ENCODE measurements at places on chromosomes 16 and 17.

DNA sequence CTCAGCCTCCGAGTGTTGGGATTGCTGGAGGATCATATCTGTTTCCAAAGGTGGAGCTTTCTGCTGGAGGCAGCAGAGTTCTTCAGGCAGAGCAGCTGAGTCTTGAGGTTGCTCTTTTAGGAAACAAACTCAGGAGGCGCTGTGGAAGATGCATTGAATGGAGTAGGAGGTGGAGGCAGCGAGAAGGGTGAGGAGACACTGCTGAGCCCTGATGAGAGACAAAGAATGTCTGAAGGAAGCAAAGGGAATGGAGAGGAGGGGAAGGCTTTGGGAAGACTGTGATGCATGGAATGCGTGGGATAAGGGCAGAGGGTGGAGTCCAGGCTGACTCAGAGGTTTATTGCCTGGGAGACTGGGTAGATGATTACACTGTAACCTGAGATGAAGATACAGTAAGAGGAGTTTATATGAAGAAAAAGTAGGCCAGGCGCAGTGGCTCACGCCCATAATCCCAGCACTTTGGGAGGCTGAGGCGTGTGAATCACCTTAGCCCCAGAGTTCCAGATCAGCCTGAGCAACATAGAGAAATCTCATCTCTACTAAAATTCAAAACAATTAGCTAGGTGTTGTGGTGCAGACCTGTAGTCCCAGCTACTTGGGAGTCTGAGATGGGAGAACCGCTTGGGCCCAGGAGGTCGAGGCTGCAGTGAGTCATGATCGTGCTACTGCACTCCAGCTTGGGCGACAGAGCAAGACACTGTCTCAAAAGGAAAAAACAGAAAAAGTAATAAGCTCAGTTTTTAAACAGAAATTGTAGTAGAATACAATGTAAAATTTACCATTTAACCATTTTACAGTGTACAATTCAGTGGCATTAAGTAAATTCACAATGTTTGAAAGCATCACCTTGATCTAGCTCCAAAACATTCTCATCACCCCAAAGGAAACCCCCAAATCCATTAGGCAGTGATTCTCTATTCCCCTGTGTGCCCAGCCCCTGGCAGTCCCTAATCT lies 17.8 kb upstream of the TMEM219 start:
- peak; percentile 61 for DNase-seq

GRCh38 chr17:42564815-42565522 lies 1.9 kb upstream of the MLX start:
- DNase-seq, result no peak

- no peak for DNase-seq
These were observed 345.7 kb downstream of the HAPSTR1 start for GRCh38 chr16:9437115-9437514.

GRCh38 chr17:15453782-15454181 lies 13.6 kb downstream of the CDRT4 start:
- DNase-seq, result no peak

GRCh38 chr16:49353680-49354079 lies 19.9 kb upstream of the C16orf78 start:
- DNase-seq, result no peak

DNA sequence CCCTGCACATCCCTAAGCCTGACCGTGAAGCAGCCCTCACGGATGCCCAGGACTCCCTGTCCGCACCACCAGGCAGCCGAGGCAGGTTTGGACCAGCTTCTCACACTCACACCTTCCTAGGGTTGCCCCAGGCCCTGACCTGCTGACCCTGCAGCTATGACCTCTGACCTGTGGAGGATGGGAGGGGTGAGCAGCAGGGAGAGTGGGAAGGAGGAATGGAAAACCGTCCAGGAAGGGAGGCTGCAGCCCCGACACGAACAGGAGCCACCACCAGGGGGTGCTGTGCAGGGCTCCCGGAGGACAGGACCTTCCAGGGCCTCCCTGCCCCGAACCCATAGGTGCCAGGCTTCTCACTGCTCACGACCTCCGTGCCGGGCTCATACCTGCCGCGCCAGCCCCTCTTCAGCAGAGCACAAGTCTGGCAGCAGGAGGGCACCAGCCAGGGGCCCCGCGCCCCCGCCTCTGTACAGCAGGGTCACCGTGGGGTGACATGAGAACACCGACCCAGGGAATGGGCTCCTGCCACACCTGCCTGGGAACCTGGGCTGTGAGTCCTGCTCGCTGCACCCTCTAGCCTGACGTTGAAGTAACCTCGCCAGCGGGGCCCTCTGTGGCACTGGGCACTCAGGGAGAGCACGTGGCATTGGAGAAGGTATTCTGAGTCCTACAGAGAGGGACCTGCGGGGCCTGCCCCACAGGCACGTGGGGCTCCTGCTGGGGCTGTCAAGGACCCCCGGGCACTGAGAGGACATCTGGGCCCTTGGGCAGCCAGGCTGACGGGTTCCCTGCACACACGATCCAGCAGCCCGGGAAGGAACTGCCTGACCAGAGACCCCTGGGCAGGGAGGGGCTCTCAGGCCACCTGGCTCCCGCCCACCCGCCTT lies 37.6 kb downstream of the CTU2 start:
- peak; percentile 90 for DNase-seq

- no peak for DNase-seq
These were observed 26.4 kb downstream of the CASKIN2 start for GRCh38 chr17:75488693-75489510.

DNA sequence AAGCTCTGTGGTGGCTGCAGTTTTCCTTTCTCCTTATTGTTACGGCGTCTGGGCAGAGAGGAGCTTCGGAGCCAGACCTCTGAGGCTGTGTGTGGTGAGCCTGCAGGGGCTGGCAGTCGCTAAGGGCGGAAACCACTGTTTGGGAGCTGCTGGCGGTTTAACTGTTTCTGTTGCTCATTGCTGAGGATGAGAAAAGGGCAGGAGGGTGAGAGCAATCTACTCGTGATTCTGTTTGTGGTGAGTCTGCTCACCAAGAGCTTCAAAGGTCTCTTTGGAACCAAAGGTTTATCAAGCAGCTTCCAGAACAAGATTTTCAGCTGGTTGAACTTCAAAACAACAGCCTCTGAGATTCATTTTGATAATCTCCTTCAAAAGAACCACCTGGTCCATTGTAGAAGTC lies 143.9 kb downstream of the ANKFN1 start:
- DNase-seq, result no peak

DNA sequence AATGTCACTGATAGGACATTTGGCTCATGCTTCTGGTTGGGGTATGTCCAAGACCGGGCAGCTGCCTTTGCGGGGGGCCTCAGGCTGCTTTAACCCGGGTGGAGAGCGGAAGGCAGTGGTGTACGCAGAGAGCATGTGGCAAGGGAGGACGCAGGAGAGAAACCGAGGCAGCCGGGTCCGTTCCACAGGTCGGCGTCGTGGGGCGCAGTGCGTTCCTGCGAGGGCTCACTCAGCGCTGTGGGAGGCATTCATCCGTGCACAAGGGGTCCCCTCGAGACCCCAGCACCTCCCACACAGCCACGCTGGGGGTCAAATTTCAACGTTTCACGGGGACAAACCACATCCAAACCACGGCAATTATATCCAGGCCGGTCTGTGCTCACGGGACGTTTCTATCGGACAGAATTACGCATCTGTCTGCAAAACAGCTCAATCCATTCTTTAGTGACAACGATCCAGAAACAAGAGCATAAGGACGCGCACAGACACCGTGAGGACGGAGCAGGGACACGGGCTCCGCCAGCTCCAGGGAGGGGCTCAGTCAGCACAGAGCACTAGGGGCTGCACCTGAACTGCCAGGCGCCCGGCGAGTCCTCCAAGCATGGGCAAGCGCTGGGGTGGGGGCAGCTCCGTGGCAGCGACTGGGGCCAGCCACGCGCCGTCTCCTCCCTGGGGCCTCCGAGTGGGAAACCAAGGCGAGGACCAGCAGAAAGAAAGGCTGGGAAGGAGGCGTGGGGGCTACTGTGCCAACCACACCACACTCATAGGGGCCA lies 108.4 kb upstream of the METRNL start:
- DNase-seq, result peak; percentile 52

- DNase-seq, result no peak
These were observed 1.1 kb upstream of the ADGRG1 start for GRCh38 chr16:57627184-57627871.

- no peak for DNase-seq
These were observed 89.5 kb upstream of the BCAR1 start for GRCh38 chr16:75340741-75341491.

DNA sequence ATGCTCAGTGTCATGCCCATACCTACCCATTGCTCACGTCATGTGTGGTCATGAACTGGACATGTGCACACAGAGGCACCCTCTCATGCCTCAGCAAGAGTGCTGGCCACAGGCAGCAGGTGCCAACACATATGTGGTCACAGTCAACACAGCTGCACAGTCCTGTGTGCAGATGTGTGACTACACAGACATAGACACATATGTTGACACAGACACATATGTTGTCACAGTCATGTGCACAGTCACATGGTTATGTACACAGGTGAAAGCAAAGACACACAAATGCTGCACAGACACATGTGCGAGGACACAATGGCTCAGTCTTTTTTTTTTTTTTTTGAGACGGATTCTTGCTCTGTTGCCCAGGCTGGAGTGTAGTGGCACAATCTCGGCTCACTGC lies 11.3 kb downstream of the SLC4A1 start:
- no peak for DNase-seq

GRCh38 chr16:71954180-71954579 lies 46.0 kb downstream of the PKD1L3 start:
- no peak for DNase-seq

GRCh38 chr16:86502856-86503748 lies 7.2 kb upstream of the FOXF1 start:
- DNase-seq, result no peak

DNA sequence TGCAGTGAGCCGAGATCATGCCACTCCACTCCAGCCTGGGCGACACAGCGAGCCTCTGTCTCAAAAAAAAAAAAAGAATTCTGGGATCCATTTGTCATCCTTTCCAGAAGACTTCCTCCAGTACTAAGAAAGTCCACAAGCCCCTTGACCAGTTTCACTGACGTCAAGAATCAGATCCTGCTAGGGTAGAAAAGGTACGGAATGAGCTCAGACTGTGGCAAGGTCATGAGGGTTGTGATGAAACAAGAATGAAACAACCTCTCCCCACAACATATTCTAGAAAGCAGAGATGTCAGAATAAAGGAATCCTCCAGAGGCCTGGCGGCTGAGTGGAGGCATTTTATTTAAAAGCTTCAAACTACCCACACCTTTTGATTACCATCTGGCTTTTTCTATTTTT lies 29.9 kb downstream of the TRAF4 start:
- no peak for DNase-seq

DNA sequence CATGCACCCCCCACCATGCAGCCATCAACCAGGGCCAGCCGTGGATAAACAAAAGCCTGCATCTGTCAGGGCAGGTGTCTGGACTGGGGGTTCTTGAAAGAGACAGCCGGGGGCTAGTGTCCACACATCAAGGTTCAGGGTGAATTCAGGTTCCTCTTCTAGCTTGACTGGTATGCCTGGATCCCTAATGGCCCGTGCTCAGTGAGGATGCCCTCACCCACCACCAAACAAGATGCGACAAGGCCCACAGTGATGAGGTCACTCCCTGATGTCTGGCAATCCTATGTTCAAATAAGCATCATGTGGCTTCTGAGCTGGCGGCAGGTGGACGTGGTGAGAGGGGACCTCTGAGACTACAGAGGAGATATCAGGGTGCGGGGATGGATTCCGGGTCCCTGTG lies 64.6 kb downstream of the GOSR1 start:
- DNase-seq, result no peak

GRCh38 chr17:72640415-72641165 lies 451.9 kb downstream of the SLC39A11 start:
- no peak for DNase-seq

DNA sequence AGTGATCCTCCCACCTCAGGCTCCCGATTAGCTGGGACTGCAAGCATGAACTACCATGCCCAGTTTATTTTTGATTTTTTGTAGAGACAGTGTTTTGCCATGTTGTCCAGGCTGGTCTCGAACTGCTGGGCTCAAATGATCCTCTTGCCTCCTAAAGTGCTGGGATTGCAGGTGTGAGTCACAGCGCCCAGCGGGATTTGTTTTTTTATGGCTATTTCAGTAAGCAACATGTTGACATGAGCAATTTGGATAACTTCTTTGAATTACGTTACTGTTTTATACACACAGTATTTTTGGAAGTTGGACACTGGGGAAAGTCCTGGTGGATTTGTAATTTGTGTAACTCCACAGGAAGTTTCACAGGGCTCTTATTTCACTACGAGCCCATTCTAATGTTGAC lies 18.5 kb upstream of the RHOT1 start:
- DNase-seq, result no peak

- peak; percentile 33 for DNase-seq
These were observed 1.0 kb downstream of the RSPRY1 start for GRCh38 chr16:57186872-57187854.

DNA sequence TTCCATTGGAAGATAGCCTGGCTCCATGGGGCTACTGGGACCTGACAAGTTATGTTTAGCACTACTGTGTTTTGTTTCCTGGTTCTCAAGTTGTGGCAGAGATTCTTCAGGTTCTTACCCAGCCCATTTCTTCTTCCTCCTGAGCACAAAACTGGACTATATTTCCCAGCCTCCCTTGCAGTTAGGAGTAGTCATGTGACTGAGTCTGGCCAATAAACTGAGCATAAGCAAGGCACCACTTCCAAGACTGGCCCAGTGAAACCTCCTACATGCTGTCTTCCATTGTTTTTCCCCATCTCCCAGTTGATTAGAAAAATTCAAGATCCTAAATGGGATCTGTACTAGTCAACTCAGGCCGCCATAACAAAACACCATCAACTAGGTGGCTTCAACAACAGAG lies 28.2 kb upstream of the RBBP6 start:
- DNase-seq, result no peak

DNA sequence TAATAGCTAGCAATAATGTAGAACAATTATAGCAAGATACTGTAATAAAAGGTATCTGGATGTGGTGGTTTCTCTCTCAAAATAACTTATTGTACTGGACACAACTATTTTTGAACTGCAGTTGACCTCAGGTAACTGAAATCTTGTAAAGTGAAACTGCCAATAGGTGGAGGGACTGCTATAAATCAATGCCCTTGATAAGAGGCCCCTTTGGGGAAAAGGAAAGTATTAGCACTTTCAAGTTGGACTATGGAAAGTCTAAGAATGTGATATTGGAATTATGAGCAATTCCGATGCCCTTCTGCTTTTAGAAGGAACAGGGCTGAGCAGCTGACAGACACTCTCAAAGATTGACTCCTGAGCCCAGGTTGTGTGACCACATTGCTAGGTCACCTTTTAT lies 44.5 kb upstream of the ARHGAP44 start:
- DNase-seq, result no peak

GRCh38 chr17:75688209-75688825 lies 21.2 kb downstream of the SAP30BP start:
- DNase-seq, result peak; percentile 19

- DNase-seq, result no peak
These were observed 9.0 kb downstream of the SMYD4 start for GRCh38 chr17:1820528-1821252.

Data from D341Med (cell line).